CD4-positive, alpha-beta T cell treated with Interferon gamma for 1 hour (primary cell): ENCODE measurements at places on chromosomes 4 and X.

DNA sequence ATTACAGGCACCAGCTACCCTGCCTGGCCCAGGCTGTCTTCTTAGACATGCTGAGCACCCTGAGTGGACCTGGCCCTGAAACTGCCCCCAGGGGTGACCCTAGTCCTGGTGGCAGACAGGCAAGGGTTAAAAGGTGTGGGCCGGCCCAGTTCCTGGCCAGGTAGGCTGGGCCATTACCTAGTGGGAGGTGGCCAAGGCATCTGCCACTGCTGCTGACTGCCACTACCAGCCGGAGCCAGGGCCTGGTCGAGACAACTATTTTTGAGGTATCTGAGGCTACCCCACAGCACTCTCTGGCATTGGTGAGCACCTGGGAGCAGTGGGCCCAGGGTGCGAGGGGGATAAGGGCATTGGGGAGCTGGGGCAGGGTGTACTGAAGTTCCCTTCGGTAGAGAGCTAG, at the start of gene CCDC120:
TSS of gene CCDC120 (plus strand) at position 206 of the 400 bp plus-strand sequence. CDS start 3,043 bp downstream, outside the sequence.
- DNase-seq, result no peak

GRCh38 chr4:8862800-8863685, 8.6 kb downstream of the HMX1 start:
- no peak for DNase-seq

DNA sequence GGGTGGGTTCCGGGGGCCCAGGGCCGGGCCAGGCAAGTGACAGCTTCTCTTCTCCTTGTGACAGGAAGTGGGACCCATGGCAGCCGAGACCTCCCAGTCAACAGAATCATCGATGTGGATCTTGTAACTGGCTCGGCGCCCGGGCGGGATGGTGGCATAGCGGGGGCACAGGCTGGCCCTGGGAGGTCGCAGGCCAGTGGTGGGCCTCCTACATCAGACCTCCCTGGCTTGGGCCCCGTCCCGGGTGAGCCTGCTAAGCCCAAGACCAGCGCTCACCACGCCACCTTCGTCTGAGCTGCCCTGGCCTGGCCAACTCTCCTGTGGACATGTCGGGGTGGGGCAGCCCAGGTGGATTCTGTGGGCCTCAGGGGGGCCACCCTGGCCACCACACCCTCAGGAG, 2.4 kb upstream of the HGFAC start:
- no peak for DNase-seq

DNA sequence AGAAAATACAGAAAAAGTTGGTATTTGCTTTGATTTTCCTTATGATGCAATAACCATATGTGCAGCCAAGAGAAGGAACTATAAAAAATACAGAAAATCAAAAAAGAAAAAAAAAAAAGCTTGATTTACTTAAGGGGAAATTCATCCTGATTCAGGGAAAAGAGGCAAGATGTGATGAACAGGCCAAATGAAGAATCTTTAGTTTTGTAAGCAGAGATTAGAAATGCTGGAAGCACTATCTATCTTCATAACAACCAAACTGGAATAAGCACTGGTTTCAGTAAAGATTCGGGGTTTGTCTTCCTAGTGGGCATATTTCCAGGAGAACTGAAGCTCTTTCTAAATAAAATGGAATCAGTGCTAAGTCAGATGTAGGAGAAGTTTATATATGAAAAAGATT, 82.9 kb upstream of the KCNIP4 start:
- DNase-seq, result no peak

- DNase-seq, result no peak
Observed at GRCh38 chrX:17030092-17030491, 83.6 kb downstream of the REPS2 start.

DNA sequence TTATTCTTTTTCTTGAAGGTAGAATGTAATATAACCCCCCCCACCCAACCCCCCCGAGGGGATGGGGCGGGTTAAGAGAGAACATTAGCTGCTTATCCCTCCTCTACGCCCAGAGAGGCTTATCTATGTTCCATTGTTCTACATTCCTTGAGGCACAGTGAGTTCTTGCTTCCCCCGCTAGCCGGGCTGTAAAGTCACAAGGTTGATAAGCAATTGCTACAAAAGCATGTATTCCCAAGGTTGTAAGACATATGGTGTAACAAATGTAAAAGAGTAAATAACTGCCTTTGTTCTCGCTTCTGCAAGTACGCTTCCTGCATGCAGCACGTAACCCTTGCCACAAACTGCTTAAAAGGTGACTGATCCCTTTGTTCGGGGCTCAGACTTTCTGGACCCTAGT, 8.2 kb downstream of the DCAF8L2 start:
- no peak for DNase-seq

DNA sequence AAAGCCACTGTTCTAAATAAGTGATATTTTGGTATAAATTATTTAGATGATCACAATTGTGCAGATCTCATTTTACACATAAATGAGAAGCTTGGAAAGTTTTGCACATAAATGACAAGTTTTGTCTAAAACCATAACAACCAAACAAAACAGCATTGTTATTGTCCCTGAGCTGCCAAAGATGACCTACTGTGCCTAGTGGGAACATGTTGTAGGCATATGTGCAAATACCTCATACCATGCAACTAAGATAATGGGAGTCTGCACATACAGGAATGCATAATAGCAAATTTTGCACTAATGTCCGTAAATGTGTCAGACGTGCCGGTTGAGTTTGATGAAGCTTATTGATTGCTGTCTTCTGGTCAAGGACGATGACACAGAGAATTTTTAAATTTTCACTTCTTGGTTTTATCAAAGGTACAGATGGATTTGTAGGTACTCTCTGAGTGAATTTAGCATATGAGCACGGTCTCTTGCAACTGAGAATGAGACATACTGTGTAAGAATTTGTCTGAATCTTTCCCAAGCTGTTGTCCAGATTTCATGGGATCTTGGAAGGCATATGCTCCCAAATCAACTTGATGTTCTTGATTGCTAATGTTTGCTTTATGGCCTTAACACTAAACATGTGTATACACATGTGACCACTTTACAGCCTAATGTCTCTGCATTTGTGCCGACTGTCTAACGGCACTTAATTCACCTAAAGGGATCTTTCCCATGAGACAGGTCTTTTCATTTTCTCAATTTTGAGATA, 1133.5 kb downstream of the FAT4 start:
- DNase-seq, result no peak

DNA sequence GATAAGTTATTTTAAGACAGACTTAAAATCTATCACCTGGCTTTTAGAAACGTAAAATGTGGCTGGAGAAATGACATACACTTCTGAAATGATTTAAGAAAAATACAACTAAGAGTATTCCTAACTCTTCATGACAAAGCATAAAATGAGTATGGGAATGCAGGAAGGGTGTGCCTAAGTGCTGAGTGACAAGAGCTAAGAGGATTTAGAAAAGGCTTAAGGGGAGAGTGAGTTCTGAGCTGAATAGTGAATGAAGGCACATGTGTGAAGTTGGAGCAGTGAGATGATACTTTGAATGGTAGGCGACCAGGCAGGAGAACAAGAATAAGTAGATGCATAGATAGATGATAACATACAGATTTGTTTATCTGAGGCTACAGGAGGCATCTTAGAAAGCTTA, 458.3 kb upstream of the TENM3 start:
- no peak for DNase-seq

DNA sequence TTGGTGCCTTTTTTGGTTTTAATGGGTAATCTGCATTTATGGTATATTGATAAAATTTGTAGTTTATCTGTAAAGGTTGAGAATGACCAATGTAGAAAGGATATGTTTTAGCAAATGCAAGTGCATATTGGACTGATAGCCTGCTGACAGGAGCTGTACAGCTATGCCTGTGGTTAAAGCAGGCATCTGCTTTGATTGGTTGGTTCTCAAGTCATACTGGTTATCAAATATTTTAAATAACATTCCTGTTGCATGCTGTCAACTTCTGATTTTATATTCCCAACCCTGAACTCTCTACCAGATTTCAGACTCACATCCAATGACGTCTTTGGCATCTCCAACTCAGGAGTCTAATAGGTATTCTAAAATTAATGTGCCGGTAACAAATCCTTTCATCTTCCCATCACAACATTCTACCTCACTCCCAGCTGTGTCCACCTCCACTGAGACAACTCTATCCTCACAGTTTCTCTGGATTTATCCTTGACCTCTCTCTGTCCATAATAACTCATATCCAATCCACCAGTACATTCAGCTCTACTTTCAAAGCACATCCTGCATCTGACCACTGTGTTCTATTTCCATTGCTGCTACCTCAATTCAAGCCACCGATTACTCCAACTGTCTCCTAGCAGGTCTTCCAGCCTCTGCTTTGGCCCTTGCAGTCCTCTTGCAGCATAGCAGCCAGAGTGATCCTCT, 125.7 kb downstream of the CAMK2D start:
- no peak for DNase-seq

DNA sequence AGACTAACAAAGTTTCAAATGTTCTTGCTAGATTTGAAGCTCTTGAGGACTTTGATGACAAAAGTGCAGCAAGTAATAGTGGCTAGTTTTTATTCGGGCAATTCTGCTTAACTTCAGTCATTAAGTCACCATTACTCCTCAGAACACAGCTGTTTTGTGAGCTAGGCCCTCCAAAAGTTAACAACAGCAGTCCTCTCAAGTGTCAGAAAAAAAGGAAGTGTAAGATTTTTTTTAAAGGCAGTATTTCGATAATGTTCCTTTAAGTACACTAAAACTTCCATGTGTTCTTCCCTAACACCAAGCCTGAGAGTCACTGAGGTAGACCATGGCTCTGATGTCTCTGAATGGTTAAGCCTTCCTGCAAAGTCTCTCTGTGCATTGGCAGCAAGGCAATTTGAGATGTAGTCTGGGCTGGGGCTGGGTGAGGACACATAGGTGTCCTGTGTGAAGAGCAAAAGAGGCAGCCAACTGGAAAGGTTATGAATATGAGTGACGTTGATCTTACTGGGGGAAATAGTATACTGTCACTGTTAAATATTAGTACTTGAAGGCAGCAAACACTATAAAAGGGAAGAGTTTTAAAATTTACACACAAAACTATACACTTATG, 174.0 kb upstream of the MAP3K15 start:
- DNase-seq, result no peak

DNA sequence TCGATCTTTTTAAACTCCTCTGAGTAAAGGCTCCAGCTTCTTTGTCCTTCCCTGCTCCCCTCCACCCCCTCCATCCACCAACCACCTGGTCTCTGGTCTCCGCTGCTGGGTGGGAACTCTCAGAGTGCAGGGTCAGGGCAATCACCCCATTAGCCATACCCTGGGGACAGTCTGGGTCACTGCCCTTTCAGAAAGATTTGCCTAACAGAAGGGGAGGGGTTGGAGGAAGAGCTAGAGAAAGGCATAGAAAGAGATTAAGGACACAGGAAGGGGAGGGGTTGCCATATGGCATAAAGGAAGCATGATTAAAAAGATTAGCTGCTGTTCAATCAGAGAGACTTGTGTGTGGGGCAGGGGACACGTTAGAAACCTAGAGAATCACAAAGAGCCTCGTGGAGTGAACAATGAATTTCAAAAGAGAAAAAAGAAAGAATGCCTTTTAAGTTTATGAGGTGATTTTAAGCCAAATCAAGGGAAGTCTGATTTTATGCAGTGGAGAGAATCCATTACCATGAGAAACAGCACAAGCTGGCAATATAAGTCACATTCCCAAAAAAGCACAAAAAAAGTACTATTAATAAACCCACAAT, 115.5 kb upstream of the ACSL4 start:
- DNase-seq, result no peak

DNA sequence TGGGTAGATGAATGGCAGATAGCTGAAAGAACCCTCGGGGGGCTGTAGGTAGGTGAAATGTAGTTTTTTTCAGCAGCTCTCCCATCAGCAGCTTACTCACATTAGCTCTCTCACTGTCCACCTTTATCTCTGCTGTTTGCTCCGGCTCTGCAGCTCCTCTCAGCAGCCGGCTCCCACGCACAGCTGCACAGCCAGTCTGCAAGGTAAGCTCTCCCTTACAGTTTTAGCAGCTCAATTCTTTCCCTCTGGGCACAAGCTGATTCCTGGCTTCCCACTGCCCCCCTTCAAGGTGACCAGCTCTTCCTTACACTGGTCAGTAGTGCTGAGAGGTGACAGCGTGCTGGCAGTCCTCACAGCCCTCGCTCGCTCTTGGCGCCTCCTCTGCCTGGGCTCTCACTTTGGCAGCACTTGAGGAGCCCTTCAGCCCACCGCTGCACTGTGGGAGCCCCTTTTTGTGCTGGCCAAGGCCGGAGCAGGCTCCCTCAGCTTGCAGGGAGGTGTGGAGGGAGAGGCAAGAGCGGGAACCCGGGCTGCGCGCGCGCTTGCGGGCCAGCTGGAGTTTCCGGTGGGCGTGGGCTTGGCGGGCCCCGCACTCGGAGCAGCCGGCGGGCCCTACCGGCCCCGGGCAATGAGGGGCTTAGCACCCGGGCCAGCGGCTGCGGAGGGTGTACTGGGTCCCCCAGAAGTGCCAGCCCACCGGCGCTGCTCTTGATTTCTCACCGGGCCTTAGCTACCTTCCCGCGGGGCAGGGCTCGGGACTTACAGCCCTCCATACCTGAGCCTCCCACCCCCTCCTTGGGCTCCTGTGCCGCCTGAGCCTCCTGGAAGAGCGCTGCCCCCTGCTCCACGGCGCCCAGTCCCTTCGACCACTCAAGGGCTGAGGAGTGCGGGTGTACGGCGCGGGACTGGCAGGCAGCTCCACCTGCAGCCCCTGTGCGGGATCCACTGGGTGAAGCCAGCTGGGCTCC, 393.6 kb downstream of the CENPC start:
- DNase-seq, result no peak

- DNase-seq, result no peak
Observed at GRCh38 chrX:103362474-103362873, 6.2 kb downstream of the TCEAL9 start.

DNA sequence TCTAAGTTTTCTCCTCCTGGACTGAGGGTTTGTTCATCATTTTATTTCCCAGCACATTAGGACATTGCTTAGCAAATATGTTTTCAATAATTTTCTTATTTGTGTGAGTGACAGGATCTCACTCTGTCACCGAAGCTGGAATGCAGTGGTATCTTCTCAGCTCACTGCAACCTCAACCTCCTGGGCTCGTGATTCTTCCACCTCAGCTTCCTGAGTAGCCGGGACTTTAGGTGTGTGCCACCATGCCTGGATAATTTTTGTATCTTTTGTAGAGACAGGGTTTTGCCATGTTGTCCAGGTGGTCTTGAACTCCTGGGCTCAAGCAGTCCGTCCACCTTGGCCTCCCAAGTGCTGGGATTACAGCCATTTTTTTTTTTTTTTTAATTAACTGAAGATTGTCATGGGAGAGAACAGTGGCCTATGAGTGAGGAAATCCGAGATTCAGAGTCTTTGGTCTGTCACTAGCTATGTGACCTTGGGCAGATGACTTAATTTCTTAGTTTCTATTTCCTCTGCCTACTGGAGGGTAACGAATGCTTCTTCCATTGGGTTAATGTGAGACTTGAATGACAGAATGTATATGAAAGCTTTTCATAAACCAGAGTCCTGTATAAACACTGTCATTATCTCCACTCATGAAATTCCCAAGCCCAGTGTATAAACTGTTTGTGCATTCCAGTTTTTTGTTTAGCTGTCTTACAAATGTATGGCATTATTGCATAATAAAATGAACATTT, 23.9 kb downstream of the MOB1B start:
- no peak for DNase-seq

- DNase-seq, result no peak
Observed at GRCh38 chr4:6929812-6930464, 20.3 kb downstream of the TBC1D14 start.
